ENCODE measurements at places on chromosomes 3 and 15.

DNA sequence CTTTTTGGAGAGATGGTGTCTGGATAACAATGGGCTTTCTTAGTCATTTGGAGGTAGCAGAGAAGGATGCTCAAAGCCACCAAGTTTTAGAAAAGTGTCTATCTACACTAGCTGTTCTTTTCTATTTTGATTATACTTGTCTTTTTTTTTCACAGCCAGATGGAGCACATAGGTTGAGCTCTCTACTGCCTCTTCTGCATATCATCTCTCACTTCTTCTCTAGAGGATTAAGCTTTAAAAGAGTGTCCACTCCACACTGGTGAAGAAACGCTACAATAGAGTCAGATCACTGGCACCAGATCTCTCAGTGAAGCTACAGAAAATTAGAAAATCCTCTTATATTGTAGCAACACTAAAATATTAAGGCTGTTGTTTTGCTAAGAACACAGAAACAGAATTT is 145.3 kb upstream of the MBNL1 start:
- no peak for DNase-seq

DNA sequence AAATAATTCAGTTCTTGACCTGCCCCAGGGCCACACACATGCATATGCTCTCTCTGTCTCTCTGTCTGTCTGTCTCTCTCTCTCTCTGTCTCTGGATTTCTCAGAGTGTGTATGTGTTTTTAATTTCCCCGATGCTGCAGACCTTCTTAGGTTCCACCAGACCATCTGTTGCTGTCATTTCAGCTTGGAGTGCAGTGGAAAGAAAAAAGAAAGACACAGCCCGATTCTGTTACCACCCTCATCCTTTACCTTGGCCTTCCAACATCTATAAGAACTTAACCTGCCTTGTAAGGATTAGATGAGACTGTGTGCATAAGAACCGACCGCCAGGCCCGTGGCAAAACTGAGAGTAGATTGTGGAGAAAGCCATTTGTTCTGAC is 9.7 kb upstream of the PGPEP1L start:
- no peak for DNase-seq

DNA sequence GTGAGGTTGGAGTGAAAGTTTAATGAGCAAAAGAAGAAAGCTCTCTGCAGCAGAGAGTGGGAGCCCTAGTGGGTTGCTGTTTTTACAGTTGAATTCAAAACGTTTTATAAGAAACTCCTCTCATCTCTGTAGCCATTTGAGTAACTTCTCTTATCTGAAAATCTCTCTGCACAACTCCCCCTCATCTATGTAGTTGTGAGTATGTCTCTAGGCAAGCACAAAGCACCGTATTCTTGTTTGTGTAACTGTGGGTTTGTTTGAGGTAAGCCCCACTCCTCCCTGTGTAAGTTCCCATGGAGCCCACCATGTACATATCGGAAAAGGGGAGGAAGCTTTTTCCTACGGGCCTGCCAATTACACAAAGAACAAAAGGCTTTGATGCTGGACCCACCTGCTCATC is 56.5 kb upstream of the GOLGA6L2 start:
- no peak for DNase-seq

GRCh38 chr15:99712415-99712814 is 20.8 kb downstream of the LYSMD4 start:
- no peak for DNase-seq

GRCh38 chr3:105938101-105938500 is 69.3 kb upstream of the CBLB start:
- DNase-seq, result no peak

- DNase-seq, result no peak
Measured at GRCh38 chr15:97961067-97961954, 808 bp downstream of the ARRDC4 start.

DNA sequence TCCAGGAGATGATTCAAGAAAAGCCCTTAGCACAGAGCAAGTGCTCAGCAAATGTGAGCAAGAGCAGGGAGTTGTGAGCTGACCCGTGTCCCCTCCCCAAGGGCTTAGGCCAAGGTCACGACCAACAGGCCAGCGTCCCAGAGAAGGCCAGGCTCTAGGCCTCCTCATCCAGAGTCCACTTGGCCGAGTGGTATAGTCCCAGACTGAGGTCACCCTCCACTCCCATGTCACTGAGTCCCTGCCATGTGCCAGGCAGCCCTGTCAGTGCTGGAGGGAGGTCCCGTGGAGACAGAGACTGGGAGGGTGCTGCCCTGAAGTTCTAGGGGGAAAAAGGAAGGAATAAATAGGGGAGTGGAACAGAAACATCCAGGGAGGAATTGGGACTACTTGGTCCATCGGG is 44.0 kb downstream of the TPRA1 start:
- no peak for DNase-seq

DNA sequence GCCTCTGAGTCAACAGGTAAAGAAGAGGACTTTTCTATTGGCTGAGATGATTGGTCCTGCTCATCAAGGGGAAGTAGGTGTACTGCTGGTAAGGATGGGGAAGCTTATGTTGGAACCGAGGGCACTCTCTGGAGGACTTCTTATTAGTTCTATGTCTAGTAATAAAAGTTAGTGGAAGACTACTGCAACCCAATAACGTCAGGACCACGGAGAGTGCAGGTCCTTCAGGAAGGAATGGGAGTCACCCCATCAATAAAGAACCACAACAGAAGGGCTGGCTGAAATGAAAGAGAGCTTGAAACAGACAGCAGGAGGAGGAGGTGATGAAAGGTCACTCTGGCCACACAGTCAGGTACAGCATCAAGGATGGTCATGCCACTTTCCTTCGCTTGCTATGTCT is 68.8 kb upstream of the PRR23E start:
- DNase-seq, result no peak

- DNase-seq, result no peak
Measured at GRCh38 chr3:86968244-86968932, 22.6 kb downstream of the VGLL3 start.

DNA sequence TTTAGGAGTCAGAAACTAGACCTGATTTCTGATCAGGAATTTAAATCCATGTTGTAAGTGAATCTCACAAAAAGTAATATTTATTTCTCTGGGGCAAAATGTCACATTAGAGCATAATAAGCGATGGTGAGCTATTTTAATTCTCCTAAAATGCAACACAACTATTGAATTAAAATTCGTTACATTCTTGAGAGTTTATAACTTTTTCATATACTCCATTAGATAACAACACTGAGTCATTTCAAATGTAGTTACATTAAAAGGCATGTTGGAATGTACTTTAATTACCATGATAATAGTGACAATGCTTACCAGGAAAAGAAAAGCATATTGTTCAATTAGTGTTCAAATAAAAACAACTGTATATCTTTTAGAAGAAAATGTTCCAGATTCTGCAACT is 116.9 kb downstream of the CADM2 start:
- DNase-seq, result no peak

DNA sequence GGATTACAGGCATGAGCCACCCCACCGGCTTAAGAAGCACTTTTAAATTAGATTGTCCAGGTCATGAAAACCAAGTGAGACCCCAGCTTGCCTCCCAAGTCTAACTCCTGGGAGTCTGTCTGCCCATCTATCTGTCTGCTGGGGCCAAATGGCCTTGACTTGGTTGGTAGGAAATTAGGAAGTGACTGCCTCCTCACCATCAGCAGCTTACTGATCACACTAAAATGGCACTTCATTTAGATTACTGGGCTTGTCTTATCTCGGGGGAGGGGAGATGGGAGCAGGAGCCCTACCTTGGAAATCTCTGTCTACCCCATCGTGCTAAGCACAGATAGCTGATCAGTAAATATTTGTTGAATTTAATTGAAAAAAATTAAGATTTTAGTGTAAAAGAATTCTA is 5.6 kb upstream of the LRRC2 start:
- no peak for DNase-seq

- DNase-seq, result no peak
Measured at GRCh38 chr3:161420746-161421145, 49.4 kb upstream of the SPTSSB start.

GRCh38 chr15:46278062-46278461 is 643.2 kb downstream of the SQOR start:
- no peak for DNase-seq

GRCh38 chr3:122929188-122930062 is 98.1 kb downstream of the SEMA5B start:
- no peak for DNase-seq

DNA sequence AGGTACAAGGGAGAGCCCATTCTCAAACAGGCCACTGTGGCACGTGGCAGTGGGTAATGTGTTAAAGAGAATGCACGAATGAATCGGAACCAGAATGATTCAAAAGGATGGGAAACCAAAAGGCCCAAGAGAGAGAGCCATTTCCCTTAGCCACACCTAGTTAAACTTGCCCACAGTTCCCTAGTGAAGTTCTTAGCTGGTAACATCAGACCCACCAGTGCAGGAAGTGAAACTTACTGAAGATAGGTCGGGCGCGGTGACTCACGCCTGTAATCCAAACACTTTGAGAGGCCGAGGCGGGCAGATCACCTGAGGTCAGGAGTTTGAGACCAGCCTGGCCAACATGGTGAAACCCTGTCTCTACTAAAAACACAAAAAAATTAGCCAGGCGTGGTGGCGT is 97.1 kb downstream of the MEX3B start:
- no peak for DNase-seq

DNA sequence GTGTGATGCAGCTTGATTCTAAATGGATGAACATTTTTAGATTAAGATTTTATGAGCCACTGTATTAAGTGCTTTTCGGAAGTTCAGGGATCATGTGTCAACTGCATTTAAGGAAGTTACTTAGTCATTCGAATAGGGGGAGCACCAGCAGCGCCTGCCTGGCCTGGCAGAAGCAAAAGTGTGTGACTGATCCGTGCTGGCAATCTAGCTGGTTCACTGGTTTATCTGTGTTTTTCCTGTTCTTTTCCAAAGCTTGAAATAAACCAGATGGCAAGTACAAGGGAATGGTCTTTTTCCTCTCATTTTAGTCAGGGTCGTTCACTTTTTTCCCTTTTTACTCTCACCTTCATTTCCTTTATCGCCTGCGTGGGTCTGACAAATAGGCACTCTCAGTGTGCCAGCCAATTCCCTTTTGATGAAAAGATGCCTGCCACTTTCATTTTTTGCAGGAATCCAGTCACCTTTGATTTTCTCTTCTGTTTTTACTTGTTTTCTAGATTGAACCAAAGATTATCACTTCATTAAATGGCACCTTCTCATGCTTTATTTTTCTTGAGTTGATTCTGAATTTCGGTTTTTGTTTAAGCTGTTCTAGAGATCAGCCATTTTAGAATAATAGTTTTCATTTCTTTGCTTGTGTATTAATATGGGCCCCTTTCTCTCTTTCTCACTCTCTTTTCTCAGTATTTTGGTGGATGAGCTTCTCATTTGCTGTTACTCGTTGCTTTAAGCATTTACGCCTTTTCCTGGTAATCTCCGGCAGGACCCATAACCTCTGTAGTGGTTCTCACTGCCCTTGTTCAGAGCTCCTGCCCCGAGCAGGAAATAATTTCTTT is 2.8 kb downstream of the ABHD2 start:
- DNase-seq, result peak; percentile 31

DNA sequence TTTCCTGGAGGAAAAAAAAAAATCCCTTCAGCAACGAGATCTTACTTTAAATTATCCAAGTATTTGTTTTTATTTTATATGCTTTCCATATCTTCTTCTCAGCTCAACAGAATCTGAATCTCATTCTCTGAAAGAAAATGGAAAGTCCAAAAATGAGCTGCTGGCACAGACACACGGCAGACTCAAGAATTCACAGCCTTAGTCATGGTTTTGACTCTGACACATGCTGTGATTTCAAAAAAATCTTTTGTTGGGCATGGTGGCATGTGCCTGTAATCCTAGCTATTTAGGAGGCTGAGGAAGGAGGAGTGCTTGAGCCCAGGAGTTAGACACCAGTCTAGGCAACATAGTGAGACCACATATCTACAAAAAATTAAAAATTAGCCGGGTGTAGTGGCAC is 565.0 kb downstream of the MAGI1 start:
- DNase-seq, result no peak

GRCh38 chr3:143138953-143139352 is 19.4 kb downstream of the CHST2 start:
- no peak for DNase-seq

GRCh38 chr3:85193565-85193964 is 234.8 kb downstream of the CADM2 start:
- DNase-seq, result no peak

DNA sequence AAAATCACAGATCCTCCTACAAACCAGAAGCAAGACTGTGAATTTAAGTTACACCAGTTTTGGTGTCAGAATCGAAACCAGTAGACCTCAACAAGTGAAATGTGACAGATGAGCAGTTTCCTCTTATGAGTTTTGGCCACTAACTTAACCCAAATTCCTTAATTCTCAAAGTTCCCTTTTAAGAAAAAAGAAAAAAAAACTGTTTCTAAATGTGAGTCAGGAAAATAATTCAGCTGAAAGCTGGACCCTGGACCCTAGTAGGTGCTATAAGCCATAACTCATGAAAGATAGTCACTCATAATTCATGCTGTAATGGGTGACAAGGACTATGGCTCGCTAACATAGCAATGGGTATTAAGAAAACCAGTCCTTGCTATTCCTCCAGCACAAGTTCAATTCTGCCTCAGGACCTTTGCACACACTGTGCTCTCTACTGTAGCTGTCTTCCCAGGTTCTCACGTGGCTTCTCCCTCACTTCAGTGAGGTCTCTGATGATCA is 9.0 kb upstream of the THRB start:
- DNase-seq, result no peak

DNA sequence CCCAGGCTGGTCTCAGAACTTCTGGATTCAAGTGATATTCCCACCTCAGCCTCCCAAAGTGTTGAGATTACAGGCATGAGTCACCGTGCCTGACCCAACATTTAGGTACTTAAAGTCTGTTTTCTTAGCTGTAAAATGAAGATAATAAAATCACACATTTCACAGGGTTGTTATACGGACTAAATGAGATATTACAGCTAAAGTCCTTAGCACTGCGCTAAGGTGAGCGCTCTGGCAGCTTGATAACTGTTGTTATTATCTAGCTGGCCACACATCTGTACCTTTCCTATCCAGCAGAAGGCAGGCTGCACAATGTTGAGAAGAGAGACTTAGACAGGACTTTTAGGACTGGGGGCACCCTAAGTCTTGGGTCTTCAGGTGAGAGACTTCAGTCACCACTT is 2.7 kb upstream of the LIPH start:
- DNase-seq, result no peak

DNA sequence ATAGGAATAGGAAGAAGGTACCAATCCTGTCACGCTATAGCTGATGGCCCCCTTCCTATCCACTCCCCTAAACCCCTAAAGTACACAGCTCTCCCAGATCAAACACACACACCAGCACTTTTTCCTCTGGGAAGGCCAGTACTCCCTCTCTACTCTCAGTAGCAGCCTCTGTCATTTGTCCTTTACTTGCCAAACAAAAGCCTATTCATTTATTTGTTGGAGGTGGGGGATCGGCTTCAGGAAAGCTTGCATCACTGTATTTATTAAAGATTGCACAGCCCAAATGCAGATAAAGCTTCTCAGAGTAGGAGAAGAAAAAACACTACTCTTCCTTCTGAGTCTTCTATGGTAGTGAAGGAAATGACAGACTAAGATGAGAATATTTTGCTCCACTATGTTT is 429.7 kb upstream of the RASGRP1 start:
- no peak for DNase-seq

DNA sequence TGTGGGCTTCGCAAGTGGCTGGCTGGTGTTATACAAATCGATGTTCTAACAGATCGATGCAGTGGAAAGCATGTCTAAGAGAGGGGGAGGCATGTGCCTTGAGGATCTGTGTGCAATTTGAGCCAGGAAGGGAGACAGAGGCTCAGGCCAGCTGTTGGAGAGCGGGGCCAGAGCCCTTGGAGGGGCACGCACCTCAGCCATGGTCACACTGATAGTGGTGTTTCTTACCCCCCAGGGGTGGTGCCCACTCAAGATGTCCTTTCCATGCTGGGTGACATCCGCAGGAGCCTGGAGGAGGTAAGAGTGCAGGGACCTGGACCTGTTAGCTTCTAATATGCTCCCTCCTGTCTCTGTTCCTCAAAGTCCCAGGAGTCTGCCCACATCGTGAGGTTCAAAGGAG is 3.8 kb upstream of the ABTB1 start:
- no peak for DNase-seq
